Pulmonary artery endothelial cell (primary cell): ENCODE measurements at places on chromosomes 1 and 21. TPM values are rescaled to one million over a fixed set of nuclear protein-coding genes. Genes with fewer than 3 reads are reported as not detected.

The AMPD1 gene
- not detected in 2 replicates for total RNA-seq

The NR0B2 gene
- total RNA-seq: not detected in 2 replicates

The F5 gene
- 0.04 and 0.13 TPM in 2 replicates for total RNA-seq

The SIM2 gene
- total RNA-seq: 0.07 TPM in 1 of 2 replicates, not detected in the other

The CD1B gene
- not detected in 2 replicates for total RNA-seq

The SEMA6C gene
- total RNA-seq: 5.3 and 19.5 TPM in 2 replicates

The OR2T29 gene
- total RNA-seq: not detected in 2 replicates
